ENCODE measurements at places on chromosomes 12 and 14.

DNA sequence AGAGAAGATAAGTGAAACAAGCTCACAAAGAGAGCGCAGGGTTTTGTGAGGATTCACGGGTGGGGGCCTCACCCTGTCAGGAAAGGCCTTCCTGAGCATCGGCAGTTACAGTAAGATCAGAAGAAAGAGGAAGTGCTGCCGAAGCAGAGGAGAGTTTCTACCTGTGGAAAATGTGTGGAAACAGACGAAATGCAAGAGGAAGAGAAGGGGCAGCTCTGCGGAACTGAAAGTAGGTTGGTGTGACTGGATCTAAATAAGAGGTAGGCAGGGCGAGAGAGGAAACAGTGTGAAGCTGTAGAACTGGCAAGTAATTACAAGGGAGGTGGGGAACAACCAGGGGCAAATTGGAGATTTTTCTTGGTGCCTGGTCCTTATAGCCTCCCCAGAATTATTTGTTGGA is 2.6 kb downstream of the GPR68 start:
- DNase-seq, result no peak

- no peak for DNase-seq
Measured at GRCh38 chr14:26841920-26842741, 244.3 kb upstream of the NOVA1 start.

- no peak for DNase-seq
Measured at GRCh38 chr12:28507033-28507432, 316.8 kb downstream of the CCDC91 start.

- DNase-seq, result no peak
Measured at GRCh38 chr14:100293497-100294212, 12.6 kb downstream of the SLC25A29 start.

GRCh38 chr12:17264603-17265002 is 658.6 kb upstream of the LMO3 start:
- no peak for DNase-seq

- no peak for DNase-seq
Measured at GRCh38 chr12:981176-981828, 9.7 kb upstream of the ERC1 start.

DNA sequence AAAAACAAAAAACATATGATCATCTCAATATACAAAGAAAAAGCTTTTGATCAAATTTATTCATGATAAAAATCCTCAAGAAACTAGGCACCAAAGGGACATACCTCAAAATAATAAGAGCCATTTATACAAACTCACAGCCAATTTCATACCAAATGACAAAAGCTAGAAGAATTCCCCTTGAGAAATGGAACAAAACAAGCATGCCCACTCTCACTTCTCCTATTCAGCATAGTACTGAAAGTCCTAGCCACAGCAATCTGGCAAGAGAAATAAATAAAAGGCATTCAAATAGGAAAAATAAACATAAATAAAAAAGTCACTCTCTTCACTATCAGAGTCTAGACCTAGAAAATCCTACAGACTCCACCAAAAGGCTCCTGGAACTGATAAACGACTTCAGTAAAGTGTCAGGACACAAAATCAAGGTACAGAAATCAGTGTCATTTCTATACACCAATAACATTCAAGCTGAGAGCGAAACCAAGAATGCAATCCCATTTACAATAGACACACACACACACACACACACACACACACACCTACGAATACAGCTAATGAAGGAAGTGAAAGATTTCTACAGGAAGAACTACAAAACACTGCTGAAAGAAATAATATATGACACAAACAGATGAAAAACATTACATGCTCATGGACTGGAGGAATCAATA is 1486.2 kb upstream of the SEL1L start:
- DNase-seq, result no peak

DNA sequence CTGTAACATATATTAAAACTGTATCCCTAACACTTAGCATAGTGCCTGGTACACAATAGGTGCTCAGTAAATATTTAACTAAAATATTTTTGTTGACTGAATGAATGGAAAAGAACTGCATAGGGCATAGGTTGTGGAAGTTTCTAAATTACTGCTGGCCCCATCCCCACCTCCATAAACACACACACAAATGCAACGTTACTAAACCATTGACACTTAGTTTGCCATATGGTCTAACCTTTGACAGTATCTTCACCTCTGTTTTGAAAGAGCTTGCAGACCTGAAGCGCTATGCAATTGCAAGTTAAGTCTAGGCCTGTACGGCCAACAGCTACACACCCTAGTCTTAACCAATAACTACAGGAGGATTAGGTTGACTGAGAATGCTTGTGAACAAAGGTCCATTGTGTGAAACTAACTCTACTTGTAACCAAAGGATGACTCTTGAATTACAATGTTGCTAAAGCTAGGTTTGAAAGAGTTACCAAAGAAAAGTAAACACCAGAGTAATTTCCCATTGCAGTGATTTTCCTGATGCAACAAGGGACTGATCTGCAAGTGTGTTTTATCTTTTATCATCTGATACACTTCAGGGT is 924 bp upstream of the MANSC1 start:
- no peak for DNase-seq

DNA sequence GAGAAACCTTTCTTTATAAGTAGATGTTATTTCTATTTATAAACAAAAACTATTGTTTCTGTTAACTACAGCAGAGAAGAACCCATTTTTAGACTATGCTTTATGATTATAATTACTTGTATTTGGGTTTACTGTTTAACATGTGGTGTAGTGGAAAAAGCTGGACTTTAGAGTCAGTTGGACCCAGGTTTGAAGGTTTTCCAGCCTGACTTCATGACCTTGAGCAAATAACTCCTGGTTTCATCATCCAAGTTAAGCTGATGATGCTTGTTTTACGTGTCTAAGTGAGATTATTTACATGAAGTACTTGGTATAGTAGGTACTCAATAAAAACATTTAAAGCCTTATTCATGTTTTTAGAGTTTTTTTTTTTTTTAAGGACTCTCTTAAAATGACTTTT is 221.8 kb upstream of the ARHGAP5 start:
- no peak for DNase-seq

DNA sequence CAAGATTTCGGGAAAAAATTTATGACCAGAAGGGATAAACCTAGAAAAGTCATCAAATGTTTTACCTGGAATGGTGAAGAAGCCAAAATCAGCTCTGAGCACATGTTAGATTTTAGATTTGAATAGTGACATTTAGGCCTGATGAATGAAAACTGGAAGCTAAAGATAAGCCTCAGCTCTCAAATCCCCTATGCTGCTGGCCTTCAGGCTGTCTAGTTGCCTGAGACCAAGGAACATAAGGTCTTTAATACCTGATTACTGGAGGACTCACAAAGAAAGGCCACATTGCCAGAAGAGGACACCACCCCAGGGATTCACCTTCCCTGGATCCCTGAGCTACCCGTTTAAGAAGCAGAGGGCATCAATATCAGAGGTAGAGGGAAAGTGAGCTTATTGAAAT is 56.6 kb downstream of the BCL2L14 start:
- DNase-seq, result no peak

DNA sequence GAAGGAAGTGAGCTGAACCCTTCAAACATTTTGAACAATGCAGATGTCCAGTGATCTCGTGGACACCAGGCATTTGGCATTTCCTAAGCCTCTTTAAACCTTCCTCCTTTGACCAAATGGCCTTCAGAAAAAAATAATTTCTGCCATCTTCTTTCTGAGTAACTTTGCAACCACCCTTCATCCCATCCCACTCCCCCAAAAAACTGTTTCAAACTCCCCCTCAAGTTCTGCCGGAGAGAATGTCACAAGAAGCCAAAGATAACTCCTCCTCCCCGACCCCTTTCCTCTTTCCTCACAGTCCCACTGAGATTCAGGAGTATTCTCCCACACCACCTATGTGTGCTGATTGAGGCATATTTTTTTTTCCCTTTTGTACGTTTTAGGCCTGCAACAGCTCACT is 1.7 kb downstream of the KSR2 start:
- DNase-seq, result no peak

DNA sequence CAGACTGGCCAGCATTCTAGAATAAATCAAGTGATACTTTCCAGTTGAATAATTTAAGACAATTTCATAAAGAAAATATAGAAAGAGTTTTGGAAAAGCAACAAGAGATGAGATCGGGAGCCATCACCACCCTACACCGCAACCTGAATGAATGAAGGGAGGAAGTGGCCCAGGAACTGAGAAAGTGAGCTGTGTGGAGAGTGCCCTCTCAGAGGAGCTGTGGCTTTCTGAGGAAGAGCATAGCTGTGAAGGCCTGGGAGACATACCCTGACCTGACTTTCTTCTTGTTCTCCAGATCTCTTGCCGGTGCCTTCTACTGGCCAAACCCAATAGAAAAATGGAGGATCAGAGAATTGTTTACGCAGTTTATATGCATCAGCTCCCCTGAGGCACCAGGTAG is 79.3 kb upstream of the TSPAN8 start:
- DNase-seq, result no peak

- no peak for DNase-seq
Measured at GRCh38 chr14:34655959-34656358, 26.0 kb upstream of the SNX6 start.

- no peak for DNase-seq
Measured at GRCh38 chr14:55973285-55973800, 144.9 kb upstream of the PELI2 start.

DNA sequence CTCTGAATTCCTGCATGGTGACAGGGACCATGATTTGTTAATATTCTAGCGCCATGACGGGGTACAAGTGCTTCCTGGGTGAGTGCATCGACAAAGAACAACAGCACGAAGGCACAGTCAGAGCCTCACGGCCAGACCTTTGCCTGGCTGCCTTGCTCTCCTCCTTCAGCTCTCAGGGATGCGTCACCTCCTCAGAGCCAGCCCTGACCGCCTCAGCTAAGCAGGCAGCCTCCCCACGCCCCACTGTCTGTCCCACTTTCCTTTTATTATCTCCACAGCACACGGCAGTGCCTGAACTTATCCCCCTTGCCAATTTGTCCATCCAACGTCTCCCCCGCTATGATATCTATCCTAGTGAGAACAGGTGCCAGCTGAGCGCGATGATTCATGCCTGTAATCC is 16.5 kb upstream of the FZD10 start:
- no peak for DNase-seq

DNA sequence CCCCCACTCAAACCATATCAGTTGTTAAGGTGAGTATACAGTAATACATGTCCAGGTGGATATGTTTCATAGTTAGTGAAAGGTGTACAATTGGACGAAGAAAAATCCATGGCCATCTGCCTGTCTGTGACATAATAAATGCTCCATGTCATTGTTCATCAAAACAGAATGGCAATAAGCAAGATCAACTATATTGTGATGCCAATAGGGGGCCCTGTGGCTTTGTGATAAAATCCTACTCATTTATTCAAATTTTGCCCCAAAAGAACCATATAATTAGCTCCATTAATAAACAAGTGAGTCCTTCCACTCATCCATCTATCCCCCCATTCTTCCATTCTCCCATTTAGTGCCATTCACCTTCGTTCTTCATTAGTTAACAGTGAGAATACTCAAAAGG is 102.0 kb downstream of the MGST1 start:
- DNase-seq, result no peak

DNA sequence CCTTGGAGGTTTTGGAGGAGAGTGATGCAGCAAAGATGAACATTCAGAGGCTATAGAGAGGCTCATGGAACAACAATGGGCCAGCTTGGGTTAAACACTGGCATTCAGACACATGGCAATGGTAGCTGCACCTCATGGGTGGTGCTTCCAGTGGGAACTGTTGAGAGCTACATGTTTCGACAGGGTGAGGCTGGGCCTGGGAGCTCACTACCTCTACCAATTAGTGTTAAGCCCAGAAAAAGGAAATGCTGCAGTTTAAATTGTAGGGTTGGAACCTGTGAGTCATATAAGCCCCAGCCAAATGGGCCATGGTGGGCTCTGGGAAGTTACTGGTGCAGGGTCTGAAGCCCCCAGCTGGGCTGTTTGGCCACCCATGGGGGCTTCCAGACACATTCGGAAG is 279.7 kb downstream of the ZFP36L1 start:
- DNase-seq, result no peak

- no peak for DNase-seq
Measured at GRCh38 chr14:64191756-64192155, 102.4 kb downstream of the ESR2 start.

DNA sequence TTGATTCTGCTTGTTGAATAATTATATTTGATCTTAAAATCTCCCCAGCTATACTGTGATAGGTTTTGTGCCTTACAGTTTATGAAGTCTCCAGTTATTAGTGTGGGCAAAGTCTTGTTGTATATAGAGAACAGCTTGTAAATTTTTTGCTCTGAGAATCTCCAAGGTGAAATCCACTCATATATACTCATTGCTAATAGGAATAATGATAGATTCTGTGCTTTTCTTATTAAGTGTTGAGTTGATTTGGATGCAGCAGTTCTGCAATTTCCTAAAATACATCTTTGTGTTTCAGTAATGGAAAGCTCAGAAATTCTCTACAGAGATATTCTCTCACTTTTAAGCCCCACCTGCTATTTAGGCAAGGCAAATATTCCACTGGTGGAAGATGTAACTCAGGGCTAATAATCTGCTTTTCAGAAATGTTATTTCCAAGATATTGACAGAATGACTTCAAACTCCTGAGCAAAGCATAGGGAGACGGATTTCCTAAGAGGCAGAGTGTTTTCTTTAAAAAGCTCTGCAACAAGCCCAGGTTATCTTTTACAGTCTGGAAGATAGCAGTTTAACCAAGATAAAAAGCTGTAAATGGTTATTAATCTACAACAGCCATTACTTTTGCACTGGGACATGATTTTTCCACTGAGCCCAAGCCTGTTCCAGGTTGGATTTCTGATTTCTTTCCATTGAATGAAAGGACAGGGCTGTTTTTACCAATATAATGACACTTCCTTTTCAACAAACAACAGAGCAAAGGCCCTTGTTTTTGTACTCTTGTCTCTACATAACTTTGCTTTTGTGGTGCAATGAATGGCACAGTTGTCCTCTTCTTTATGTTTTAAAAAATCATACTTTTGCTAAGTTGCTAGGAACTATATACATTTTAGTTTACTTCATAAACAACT is 239.9 kb upstream of the ATP2B1 start:
- no peak for DNase-seq

GRCh38 chr12:29334937-29335336 is 46.0 kb downstream of the ERGIC2 start:
- no peak for DNase-seq

GRCh38 chr14:82387699-82388098 is 854.0 kb upstream of the SEL1L start:
- DNase-seq, result no peak

DNA sequence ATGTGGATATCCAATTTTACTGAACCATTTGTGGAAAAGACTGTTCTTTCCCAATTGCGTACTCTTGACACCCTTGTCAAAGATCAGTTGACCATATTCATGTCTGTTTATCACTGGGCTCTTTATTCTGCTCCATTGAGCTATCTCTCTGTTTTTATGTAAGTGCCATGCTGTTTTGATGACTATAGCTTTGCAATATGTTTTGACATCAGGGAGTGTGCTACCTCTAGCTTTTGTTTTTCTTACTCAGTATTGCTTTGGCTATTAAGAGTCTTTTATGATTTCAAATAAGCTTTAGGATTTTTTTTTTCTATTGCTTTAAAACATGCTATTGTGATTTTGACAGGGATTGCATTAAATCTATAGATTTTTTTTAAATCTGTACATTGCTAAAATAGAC is 194.3 kb downstream of the SNAPC1 start:
- DNase-seq, result no peak

Data from CD4-positive, alpha-beta T cell (primary cell).